ENCODE measurements at places on chromosomes 16 and 17.

DNA sequence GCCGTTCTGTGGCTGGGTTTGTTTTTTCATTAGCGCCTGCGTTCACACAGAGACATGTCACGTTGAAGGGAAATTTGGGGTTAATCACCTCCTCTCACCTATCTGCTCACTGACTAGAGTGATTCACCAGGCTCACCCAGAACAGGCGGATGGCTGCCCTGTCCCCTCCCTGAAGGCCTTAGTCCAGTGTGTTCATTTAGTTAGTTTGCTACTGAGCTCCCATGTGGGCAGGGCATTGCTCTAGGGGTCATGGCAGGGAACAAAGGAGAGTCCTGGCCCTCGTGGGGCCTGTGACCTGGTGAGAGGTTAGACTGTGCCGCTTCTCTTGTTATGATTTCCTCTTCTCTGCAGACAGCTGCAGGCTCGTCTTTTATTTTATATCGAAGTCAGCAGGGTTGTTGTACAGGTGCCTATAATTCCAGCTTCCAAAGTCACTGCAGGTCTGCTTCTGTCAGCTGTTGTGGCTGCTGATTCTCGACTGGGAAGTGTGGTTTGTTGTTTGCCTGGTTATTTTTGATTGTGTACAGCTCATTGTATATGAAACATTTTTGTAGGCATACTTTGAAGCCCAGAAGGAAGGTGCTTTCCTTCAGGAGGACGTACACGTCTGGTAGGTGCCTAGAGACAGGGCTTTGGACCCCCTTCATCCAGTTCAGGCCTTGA lies 73.4 kb upstream of the GSE1 start:
- no peak for DNase-seq

GRCh38 chr17:29248845-29249244 lies 2.2 kb downstream of the CRYBA1 start:
- DNase-seq, result no peak

- DNase-seq, result no peak
Measured at GRCh38 chr16:55703003-55704001, 47.5 kb downstream of the SLC6A2 start.

GRCh38 chr17:26775219-26775822 lies 518.6 kb upstream of the WSB1 start:
- DNase-seq, result no peak

DNA sequence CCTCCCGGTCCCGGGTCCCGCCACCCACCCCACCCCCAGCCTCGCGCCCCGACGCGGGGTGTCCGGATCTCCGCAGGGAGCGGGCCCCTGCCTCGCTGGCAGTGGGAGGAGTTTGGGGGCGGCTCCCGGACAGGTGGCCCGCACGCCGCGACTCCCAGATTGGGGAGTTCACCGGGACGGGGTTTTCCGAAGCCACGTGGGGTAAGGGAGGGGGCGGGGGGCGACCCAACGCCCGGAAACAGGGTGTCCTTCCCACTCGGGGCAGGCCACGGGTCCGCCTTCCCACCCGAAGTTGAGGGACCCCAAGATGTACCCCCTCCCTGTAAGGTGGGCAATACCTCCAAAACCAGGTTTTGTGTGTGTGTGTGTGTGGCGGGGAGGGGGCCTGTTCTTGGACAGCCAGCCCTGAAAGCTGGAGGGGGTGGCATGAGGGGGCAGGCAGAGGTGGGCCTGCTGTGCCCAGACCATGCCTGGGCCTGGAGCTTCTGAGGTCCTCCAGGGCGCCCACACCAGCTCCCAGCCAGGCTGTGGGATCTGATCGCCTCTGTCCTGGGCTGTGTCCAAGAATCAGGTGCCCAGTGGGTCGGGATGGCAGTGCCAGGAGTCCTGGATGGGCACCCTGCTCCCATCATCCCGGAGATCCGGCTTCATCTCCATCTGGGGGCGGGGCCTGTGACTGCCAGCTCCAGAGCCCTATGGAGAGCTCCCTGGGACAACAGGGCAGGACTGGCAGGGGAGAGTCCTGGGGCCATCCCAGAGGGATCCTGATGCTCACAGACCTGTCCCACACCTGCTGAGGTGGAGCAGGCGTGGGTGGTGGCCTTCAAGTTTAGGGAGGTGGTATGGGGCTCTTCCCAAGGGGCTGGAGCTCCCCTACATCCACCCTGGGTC lies 767 bp downstream of the SYNGR2 start:
- DNase-seq, result peak; percentile 67

GRCh38 chr17:27453471-27453870 lies 2.8 kb upstream of the KSR1 start:
- no peak for DNase-seq

GRCh38 chr16:88754109-88754911 lies 30.7 kb downstream of the PIEZO1 start:
- no peak for DNase-seq

DNA sequence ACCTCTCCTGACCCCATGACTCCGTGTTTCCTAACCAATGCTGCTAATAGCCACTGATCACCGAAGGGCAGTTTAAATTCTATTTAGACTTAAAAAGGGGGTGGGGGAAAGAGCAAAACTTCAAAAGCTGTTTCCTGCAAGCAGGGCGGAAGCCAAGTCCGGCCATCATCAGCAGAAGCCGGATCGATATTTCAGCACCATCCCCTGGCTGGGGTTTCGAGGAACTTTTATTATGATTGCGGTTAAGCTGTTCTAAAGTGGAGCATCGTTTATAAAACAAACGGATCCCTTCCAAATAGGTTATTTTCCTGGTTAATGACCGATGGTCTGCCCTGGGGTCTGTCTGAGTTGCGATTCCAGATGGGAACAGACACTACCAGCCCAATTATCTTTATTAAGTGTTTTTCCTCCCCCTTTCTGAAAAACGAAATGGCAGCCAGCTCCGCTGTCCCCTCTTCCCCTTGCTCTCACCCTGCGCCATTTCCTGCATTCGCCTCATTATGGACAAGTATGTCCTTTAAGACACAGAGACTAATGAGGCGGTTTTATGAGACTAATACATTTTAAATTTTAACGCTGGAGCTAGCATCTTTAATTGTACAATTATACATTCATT lies 76.1 kb upstream of the IRX3 start:
- no peak for DNase-seq

DNA sequence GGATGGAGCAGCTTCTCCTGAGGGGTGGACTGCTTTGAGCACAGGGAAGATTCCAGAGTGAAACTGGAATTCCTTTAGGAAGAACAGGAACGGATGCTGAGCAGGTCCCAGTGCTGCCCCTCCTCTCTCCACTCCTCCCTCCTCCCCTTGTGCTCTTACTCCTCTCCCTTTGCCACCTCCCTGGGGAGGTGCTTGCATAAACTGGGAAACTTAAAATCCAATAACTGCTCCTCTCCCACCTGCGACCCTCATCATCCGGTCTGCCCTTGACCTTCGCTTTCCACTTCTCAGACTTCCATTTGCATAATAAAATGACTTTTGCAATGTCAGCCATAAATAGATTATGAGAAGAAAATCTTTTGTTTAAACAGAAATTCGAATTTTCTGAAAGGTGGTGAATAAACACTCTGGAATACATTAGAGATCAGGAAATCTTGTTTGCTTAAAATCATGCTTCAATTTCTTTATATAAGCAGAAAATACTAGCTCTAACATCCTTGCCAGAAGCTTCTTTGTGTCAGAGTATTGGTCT lies 23.7 kb downstream of the HSBP1 start:
- no peak for DNase-seq

- DNase-seq, result no peak
Measured at GRCh38 chr16:23871924-23872323, 36.1 kb downstream of the PRKCB start.

DNA sequence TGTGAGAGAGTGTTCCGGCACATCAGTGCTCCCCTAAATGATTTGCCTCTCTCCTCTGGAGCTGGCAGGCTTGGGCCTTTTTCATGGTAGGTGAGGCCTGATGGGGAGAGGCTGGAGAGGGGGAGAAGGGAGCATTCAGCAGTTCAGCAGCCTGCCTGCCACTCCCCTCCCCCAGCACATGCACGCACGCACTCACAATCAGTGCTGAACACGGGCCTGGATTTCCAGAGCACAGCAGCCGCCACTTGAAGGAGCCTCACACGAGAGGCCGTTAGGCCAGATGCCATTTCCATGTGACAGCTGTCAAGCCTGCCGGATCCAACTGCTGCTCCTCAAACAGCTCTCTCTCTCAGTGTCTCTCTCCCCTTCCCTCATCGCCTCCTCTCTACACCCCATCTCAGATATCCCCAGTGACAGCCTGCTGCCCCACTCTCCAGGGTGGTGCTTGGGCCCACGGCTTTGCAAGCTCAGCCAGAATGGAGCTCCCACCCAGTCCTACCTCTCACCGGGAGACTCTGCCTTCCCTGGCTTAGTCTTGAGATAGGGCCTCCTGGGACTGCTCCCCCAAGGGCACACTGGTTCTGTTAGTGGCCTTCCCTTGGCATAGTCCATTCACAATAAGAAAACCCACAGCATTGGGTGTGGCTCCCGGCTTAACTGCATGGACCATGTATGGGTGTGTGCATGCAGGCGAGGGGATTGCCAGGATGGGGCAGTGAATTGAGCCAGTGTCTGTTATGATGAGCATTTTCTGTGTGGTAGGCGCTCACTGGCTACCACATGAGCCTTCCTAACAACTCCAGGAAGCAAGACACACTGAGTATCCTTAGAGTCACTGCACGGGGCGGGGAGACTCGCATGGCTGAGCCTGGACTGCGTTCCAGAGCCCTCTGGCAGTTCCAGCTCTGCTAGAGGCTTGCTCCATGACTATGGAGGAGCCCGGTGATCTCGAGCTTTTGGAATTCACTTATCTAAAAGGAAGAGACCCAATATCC lies 226.2 kb downstream of the CCDC182 start:
- no peak for DNase-seq

DNA sequence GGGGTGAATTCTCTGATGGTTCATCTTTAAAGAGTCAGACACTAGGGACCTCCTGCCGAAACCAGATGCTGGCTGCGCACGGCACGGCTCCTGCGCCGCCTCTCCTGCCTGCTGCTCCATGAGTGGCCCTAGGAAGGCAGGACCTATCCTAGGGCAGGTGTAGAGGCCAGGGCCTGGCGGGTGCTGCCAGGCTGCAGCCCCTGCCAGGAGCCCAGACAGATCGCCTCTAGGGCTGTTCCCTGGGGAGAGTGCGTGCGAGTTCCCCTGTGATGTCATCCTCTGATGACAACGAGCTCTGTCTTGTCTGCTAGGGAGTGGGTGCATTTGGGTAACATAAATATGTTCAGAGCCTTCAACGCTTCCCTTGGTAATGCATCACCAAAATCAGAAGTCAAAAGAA lies 23.9 kb downstream of the SLC38A10 start:
- no peak for DNase-seq

- DNase-seq, result no peak
Measured at GRCh38 chr17:51091635-51092034, 29.0 kb downstream of the SPAG9 start.

GRCh38 chr17:628089-628941 lies 86.3 kb downstream of the VPS53 start:
- no peak for DNase-seq

DNA sequence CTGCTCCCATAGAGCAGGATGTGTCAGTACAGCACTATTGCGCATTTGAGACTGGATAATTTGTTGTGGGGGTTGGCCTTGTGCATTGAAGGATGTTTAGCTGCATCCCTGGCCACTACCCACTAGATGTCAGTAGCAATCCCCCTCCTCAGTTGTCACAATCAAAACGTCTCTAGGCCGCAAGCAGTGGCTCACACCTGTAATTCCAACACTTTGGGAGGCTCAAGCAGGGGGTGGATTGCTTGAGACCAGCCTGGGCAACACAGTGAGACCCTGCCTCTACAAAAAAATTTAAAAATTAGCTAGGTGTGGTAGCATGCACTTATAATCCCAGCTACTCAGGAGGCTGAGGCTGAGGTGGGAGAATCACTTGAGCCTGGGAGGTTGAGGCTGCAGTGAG lies 48.4 kb downstream of the CENPV start:
- no peak for DNase-seq

DNA sequence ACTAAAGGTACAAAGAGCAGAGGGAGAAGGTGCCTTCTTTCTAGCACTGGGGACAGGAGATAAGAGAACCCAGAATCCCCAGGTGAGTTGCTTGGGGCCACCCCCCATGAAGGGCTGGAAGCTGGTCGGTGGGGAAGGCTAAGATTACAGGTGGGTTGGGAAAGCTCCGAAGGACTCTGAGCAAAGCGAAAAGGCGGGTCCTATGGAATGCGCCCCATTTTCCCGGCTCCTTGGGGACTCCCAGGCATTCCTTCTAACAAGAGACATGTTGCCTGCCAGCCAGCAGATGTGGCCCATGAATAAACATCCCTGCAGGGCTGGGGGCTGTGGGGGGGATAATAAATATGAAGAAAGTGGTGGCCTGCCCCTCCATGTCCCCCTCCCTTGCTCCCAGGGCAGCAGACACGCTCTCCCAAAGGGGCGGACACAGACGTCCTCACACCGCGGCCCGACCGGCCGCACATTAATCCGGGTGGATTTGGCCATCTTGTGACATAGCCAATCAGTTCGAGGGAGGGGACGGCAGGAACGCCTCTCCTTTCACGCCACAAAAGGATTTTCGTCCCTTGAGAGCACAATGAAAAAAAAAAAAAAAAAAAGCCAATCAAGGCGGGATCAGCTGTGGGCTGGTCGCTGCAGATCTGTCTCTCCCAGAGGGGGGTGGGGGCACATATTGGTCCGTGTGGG lies 98.5 kb downstream of the SOX9 start:
- no peak for DNase-seq

GRCh38 chr16:56295739-56296527 lies 104.6 kb downstream of the GNAO1 start:
- no peak for DNase-seq

DNA sequence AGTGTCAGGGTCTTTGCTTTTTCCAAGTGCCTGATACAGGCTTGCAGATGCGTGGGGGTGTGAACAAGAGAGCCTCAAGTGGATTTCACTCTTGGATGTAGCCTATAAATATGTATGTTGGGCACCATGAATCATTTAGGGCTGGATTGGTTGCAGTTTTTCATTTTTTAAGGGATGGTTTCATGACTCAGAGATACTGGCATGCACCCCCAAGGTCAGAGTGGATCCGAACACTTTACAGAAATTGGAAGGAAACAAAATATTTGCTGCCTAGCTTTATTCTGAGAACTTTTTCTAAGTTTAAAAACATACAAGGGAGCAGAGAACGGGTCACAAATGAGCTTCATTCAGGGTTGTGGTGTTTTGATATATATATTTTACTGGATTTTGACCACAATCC lies 436.8 kb upstream of the ERCC4 start:
- DNase-seq, result no peak

DNA sequence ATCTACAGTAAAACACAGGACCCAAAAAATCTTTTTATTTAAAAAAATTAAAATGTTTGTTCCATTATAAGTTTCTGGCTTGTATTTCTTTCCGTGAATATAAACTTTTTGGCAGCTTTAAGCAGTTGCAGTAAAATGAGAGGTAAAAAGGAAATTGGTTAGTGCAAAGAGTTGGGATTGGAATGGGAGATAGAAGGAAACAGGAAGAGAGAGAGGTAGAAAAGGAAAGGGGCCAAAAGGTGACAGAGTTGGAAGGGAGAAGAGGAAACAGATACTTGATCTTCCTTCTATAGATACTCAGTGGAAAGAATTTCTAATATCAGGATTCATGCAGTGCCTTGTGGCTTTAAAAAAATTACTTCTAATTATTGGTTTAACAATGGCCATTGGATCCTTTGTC lies 63.5 kb downstream of the NQO1 start:
- DNase-seq, result no peak

- DNase-seq, result no peak
Measured at GRCh38 chr16:66503030-66503429, 46.9 kb downstream of the TK2 start.

- no peak for DNase-seq
Measured at GRCh38 chr17:65360961-65361552, 200.4 kb downstream of the AXIN2 start.
